Purkinje cell (primary cell): ENCODE measurements at places on chromosomes 13 and 19. TPM values are rescaled to one million over a fixed set of nuclear protein-coding genes. Genes with fewer than 3 reads are reported as not detected.

PRODH2 gene
- not detected in 2 replicates for polyA plus RNA-seq

BEST2 gene
- not detected in 2 replicates for polyA plus RNA-seq

EEF1AKMT1 gene
- polyA plus RNA-seq, result 88.6 and 93.4 TPM in 2 replicates

ZNF383 gene
- 5.3 and 7.4 TPM in 2 replicates for polyA plus RNA-seq

FPR3 gene
- polyA plus RNA-seq, result not detected in 2 replicates

SOX21 gene
- polyA plus RNA-seq, result 0.51 and 0.63 TPM in 2 replicates

RASIP1 gene
- 0.25 and 1.0 TPM in 2 replicates for polyA plus RNA-seq

SRRM5 gene
- polyA plus RNA-seq, result not detected in 2 replicates

ZNF440 gene
- polyA plus RNA-seq, result 3.0 and 3.7 TPM in 2 replicates

CLEC17A gene
- not detected in 2 replicates for polyA plus RNA-seq

ZNF850 gene
- polyA plus RNA-seq, result 0.17 and 0.25 TPM in 2 replicates

COMP gene
- polyA plus RNA-seq, result not detected in 2 replicates

SCN1B gene
- polyA plus RNA-seq, result 1.9 and 2.0 TPM in 2 replicates

ICAM3 gene
- 2.8 TPM in 1 of 2 replicates, not detected in the other for polyA plus RNA-seq
